NCI-H1930 (cell line): ENCODE measurements at places on chromosomes 2 and 18.
A peak's percentile ranks its signal among the peaks of the same experiment; 100 is the strongest.

- DNase-seq = no peak
These were observed 27.2 kb upstream of the FBLN7 start for GRCh38 chr2:112110966-112111365.

DNA sequence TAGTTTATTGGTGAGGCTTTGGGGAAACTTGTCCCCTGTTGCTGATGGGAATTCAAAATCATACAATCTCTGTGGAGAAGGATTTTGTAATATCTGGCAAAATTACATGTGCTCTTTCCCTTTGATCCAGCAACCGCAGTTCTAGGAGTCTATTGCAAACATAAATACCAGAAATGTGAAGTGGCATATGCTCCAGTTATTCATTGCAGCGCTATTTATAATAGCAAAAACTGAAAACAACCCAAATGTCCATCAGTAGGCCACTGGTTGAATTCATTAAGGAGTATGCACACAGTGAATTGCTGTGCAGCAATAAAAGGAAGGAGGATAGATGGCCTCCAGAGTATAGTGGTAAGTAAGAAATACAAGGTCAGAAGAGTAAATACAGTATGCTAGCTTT, 76.5 kb downstream of the HNRNPLL start:
- DNase-seq = no peak

GRCh38 chr2:15692551-15693377, 101.1 kb downstream of the DDX1 start:
- no peak for DNase-seq

GRCh38 chr2:55885127-55885943, 38.2 kb downstream of the EFEMP1 start:
- DNase-seq = no peak

- DNase-seq = no peak
These were observed 32.9 kb upstream of the RNF149 start for GRCh38 chr2:101341421-101341820.

- DNase-seq = no peak
These were observed 739.5 kb downstream of the SOCS6 start for GRCh38 chr18:71028285-71028762.

- peak; percentile 28 for DNase-seq
These were observed 46.9 kb upstream of the GREB1L start for GRCh38 chr18:21194871-21195771.

DNA sequence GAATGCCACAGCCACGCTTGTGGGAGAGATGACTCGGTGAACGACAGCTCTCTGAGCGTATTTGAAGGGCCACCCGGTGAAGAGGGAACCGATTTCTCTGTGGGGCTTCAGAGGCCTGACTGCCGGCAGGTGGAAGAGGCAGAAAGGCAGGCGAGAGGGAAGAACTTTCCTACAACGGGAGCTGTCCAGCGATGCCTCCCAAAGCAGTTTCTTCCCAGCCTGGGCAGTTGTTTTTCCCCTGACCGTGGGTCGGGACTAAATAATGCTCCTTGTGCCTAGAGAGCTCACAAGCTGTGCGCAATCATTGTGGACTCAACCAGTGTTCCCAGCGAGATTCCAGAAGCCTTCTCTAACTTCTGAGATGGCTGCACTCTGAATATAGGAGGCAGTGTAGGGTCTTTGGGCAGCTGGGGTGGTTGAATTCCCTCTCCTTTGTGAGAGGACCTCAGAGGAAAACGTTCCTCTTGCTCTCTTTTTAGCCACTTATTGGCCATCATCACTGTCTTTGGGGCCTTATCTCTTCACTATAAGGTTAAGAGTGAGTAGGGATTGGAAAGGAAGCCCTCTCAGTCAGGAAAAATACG, 710 bp downstream of the SEC11C start:
- DNase-seq = no peak

DNA sequence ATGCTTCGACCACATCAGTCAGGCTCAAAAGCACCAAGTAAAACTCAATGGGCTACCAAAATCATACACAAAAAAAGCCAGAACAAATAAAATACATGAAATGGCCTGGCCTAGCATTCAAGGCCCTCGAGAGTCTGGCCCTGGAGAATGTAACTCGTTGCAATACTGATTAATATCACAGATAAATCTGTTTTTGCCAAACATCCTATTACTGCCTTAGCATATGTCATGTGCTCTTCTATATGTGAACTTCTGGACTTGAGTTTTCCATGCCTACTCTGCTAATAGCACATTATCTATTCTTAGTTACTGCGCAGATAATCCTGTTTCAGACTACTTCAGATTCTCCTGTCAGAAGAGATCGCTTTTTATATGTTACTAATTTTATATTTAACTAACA, 250.7 kb upstream of the SMAD7 start:
- DNase-seq = no peak

DNA sequence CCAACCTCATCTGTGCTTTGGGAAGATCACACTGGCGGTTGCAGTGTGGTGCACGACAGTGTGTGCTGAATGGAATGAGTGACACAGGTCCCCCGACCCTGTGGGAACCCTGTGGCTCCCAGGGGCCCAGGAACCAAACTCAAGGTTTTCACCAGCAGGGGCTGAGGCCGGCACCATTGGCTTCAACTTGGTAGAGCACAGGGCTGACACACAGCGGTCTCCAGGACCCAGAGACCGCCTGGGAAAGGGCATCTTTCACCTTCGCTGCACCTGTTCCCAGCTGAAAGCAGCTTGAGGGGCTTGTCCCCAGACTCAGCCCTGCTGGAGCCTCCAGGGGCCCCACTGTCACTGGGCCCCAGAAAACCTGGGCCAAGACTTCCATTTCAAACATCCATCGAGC, 59.0 kb upstream of the ODC1 start:
- no peak for DNase-seq

GRCh38 chr2:161486111-161486510, 70.0 kb downstream of the TBR1 start:
- no peak for DNase-seq

GRCh38 chr2:237866101-237866621, 6.7 kb downstream of the RAMP1 start:
- no peak for DNase-seq

GRCh38 chr18:43886341-43886740, 609.1 kb upstream of the SYT4 start:
- no peak for DNase-seq

DNA sequence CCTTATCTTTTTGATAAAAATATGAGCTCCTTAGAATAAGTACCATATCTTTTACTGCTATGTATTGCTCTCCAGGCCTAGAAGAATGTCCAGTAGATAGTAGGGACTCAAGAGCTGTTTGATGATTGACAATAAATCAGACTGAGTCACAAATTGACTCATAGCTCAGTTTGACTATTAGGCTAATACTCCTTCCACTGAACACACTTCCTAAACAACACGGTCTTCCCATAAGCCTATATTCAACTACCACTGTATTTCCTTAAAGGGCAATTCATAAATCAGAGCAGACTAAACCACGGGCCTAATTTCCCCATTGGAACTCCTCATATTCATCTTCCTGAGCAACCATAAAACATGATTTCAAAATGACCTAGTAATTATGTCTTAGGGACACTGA, 258.5 kb downstream of the ALK start:
- no peak for DNase-seq

- no peak for DNase-seq
These were observed 6.4 kb upstream of the BOK start for GRCh38 chr2:241551998-241552737.

- DNase-seq = no peak
These were observed 21.1 kb downstream of the PLB1 start for GRCh38 chr2:28516950-28517349.

DNA sequence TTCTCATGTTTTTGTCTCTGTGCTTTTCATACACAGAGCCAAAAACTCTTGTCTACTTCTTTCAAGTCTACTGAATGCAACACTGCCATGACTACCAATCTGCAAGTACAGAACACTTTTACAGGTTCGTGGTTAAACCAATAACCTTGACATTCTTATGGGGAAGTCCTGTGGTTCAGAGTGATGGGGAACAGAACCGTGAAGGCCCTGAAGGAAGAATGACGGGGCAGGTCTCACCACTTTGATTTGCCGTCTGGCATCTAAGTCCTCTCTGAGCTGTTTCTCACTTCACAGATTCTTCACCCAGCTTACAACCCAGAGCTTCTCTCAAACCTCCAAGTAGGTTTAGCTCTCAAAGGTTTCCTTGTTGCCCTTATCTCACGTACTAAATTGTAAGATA, 117.5 kb upstream of the SNTG2 start:
- DNase-seq = no peak

- peak; percentile 79 for DNase-seq
These were observed 81.5 kb upstream of the STON1 start for GRCh38 chr2:48448274-48449061.

- no peak for DNase-seq
These were observed 114.6 kb upstream of the TEX51 start for GRCh38 chr2:126784045-126784444.
